GM10248 (cell line): ENCODE measurements at places on chromosomes 2 and 18.

DNA sequence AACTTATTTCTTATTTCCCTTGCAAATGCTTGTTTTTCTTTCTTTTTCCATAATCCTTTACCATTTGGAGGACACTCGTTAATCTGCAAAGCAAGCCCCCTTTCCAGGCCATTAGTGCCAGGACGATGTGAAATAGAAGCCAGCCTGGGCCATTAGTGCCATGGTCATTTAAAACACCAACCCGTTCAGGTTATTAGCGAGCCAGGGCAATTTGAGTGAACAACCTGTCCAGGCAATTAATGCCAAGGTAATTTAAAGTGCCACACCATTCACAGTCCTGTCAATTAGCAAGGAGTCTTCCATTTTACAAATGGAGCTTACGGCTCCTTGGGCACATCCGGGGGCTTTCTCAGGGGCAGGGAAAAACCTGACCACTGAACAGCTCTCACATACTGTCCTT is 370.6 kb downstream of the HRH4 start:
- no peak for DNase-seq

- no peak for DNase-seq
Measured at GRCh38 chr18:7329016-7329415, 98.1 kb downstream of the LRRC30 start.

DNA sequence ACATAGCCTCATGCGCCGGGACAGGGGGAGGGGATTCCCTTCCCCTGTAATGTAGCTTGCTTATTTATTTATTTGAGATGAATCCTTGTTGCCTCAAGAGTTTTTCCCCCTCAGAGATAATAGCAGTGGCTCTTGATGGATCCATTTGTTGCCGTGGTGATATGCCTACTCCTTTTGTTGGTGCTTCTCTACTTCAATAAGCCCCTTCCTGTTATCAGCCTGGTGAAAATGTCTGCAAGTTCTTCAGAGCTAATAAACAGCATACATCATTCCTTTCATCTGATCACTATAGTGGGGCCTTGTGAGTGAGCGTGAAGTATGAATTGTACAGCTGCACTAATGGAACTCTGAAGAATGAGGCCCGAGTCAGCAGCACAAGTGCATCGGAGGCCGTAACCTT is 19.4 kb downstream of the FZD5 start:
- no peak for DNase-seq

GRCh38 chr2:160652236-160652635 is 158.6 kb upstream of the RBMS1 start:
- no peak for DNase-seq

- no peak for DNase-seq
Measured at GRCh38 chr18:58118536-58118935, 74.5 kb downstream of the NEDD4L start.
